ENCODE measurements at places on chromosomes 11 and 22. TPM values are rescaled to one million over a fixed set of nuclear protein-coding genes. Genes with fewer than 3 reads are reported as not detected.

Gene OR8A1
- not detected for total RNA-seq

Gene SERPING1
- not detected for total RNA-seq

Gene PANX3
- total RNA-seq, result not detected

Gene LMF2
- 64.8 TPM for total RNA-seq

- H3K36me3 ChIP-seq, result peaks cover 1% of the 10 kb centered on the region
- no peak overlapping the region for H3K27ac ChIP-seq
- no peak overlapping the region for H3K4me3 ChIP-seq
Measured at GRCh38 chr22:31199187-31199586, 12.9 kb upstream of the LIMK2 start.

DNA sequence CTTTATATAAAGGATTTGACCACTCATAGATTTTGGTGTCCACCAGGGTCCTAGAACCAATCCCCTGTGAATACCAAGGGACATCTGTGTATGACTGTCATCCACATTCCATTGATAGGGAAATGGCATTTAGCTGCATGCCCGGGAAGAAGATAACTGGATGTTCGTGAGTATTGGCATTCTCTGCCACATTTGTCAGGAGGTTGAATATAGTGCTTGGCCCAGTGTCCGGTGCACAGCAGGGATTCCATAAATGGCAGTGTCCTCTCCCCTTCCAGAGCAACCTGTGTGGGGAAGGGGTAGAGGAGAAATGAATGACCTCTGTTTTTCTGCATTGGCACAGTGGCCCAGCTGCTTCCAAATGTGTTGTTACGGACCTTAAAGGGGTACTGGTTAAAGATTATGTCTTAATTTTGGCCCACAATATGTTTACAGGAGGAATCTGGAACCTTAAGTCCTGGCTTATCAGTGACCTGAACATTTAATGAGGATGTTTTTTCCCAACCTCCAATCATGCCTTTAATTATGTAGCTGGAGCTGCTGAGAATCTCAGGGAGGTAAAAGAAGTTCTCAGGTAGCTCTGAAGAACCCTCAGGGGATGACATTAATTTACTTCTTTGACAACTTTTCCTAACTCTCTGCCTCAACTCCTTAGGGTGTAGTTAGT is 33.6 kb upstream of the OR4B1 start:
- H3K27me3 ChIP-seq, result no peaks in the 10 kb centered on the region
- no peak for DNase-seq
- no peaks in the 10 kb centered on the region for H3K36me3 ChIP-seq

- no peak for DNase-seq
- H3K36me3 ChIP-seq, result no peaks in the 10 kb centered on the region
- no peak overlapping the region for H3K27ac ChIP-seq
- peaks cover 11% of the 10 kb centered on the region for H3K27me3 ChIP-seq
- no peak overlapping the region for H3K4me3 ChIP-seq
- H3K4me1 ChIP-seq, result peaks cover under 1% of the 10 kb centered on the region
Measured at GRCh38 chr11:111349191-111349695, 29.8 kb downstream of the POU2AF1 start.

- H3K27me3 ChIP-seq, result no peaks in the 10 kb centered on the region
- peaks cover 20% of the 10 kb centered on the region for H3K36me3 ChIP-seq
- no peak overlapping the region for H3K4me3 ChIP-seq
- H3K4me1 ChIP-seq, result peaks cover 93% of the 10 kb centered on the region
- no peak for DNase-seq
- peak overlapping the region; percentile 75 for H3K27ac ChIP-seq
Measured at GRCh38 chr11:96265220-96265737, 77.7 kb downstream of the MAML2 start.
